ENCODE measurements at places on chromosomes 2 and 18.

DNA sequence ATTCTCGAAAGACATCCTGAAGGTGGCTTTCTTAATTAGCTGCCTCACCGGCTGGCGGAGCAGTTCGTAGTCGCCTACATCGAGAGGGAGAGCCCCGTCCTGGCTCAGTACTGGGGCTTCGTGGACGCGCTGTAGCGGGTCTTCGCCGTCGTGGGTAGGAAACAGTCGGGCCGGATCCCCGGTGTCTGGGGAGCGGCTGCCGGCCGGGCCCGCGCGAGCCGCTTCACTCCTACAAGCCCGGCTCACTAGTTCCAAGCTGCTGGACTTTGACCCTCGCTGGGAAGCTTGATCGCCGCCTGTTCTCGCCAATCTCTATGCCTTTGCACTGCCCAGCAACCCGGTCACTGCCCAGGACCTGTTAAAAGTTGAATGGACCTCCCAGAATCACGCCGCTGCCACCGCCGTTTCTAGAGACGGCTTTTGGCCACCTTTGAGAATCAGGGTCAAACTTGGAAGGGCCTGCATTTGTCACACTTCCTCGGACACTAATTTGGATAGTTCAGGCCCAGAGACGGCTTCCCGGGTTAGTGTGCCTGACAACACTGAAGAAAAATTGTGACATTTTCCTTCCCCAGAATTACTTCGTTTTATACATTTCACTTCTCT lies 41.4 kb upstream of the AKAIN1 start:
- DNase-seq = peak; percentile 44

DNA sequence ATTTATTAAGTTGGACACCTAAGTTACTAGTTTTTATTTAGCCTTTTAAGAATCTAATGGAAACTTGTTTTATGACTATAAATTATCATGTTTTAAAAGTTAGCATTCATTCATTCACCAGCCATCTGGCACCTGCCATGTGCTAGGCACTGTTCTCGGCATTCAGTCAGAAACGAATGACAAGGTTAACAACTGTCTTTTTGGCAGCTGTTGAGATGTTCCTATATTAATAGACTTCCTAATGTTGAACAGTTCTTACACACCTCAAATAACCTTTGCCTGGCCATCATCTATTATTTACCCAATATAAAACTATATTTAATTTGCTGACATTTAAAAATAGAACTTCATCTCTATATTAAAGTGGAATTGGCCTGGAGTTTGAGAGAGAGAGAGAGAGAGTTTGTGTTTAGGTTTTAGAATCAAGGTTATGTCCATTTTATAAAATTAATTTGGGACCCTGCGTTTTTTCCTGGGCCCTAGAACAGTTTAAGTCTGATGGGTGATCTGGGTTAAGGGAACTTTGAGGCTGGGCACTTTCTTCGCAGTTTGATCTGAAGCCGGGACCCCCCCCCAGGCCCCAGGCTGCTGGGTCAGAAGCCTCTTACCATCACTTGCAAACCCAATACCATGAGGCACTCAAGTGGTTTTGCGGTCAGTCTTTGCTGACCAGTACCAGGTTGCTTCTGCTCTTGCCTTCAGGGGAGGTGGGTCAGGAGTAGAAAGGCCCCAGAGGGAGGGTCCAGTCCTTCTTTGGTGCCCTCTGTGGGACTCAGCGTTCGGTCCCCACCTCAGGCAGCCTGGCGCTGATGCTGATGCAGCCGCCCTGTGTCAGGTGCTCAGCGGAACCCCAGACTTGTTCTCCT lies 48.3 kb upstream of the ASB1 start:
- DNase-seq = no peak

DNA sequence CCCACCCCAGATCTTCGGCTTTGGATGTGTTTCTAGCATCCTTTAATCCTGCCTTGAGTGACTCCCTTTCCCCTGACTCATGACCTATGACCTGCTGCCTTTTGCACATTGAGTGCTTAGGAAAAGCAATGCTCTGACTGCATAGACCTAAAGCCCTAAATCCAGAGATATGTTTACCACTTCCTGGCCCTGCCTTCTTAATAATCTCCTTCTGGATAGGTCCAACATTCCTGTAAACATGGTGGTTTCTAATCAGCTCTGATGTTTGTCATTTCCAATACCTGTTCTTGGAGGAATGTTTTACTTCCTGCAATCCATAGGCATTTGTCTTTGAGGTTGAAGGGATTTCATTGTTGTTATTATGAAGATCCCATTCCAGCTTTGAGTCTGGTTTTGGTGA lies 2.3 kb downstream of the SLC3A1 start:
- DNase-seq = no peak

DNA sequence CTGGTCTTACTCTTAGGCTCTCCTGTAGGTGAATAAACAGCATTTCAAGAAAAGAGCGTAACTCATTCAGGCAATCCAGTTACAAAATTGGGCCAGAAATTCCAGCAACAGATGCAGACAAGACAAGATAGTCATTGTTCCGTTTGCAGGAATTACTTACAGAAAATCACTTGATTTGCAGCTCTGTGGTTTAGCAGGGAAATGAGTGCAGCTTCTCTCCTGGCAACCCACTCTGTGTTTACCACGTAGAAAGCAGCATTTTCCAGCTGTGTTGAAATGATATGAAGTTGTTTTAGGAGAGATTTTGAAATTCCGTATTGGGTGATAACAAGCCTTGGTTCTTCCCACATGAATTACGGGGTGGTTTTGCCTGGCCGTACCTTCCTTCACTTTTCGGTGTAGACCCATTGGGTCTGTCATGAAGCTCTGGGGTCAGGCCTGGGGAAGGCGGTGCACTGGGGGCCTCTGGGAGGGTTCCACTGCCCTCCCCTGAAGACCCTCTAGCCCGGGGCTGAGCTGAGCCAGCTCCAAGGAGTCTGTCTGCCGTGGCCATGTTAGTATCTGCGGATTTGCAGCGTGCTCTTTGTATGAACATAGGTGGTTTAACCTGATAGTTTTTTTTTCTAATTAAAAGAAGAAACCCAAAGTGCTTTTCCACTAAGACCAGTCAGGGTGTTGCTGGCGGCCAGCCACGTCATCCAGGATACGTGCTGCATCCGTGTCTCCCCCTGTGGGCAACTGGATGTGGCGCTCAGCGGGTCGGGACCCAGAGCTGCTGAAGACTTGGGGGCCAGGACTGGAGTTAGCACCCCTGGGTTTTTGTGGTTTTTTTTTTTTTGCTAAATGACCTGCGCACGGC lies 58.9 kb upstream of the KCNG2 start:
- DNase-seq = no peak

- no peak for DNase-seq
Observed at GRCh38 chr18:54616220-54616848, 25.3 kb downstream of the DYNAP start.

- no peak for DNase-seq
Observed at GRCh38 chr18:76368976-76369375, 126.1 kb downstream of the ZNF516 start.

Measured in NAMALWA (cell line).